ENCODE measurements at places on chromosomes 5 and 9. TPM values are rescaled to one million over a fixed set of nuclear protein-coding genes. Genes with fewer than 3 reads are reported as not detected.

- H3K4me1 ChIP-seq, result no peaks in the 10 kb centered on the region
- DNase-seq, result no peak
- peak overlapping the region; percentile 61 for H3K27ac ChIP-seq
- H3K36me3 ChIP-seq, result no peaks in the 10 kb centered on the region
Measured at GRCh38 chr5:35618304-35618636, 607 bp downstream of the SPEF2 start.

DNA sequence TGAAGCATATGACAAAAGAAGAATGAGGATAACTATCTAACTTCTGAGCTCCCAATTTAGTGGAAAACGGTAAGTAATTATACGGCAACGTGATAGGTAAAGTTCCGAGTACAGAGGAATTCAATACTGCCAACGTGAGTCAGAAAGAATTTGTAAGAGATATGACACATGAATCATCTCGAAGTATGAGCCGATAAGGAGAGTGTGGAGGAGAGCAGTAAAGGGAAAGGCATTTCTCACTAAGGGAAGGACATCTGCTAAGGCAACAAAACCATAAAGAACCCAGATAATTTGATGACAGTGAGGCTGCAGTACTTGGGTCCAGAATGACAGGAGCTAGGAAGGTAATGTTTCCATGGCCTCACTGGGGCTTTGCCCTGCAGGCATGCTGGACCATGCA is 11.0 kb downstream of the MPDZ start:
- no peaks in the 10 kb centered on the region for H3K4me1 ChIP-seq
- H3K27ac ChIP-seq, result peak overlapping the region; percentile 51
- no peak overlapping the region for H3K4me3 ChIP-seq
- H3K27me3 ChIP-seq, result no peaks in the 10 kb centered on the region
- no peaks in the 10 kb centered on the region for H3K36me3 ChIP-seq

DNA sequence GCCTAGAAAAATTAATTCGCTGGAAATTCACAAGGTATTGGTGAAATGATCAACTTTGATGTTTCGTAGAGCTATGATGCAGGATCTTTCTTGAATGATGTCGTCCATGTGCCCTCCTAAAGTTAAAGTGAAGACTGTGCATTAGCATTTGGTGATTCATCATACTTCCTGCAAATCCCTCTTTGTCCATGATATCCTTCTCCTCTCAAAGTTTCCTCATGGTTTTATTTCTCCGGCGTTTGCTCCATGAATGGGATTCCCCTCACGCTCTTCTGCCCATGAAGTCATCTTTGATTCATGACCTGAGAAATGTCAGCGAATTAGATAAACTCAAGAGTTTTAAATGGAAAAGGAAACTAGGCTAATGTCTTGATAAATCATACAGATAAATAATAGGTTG is 372.7 kb downstream of the PSAT1 start:
- no peaks in the 10 kb centered on the region for H3K4me1 ChIP-seq
- H3K4me3 ChIP-seq, result no peak overlapping the region
- H3K27ac ChIP-seq, result no peak overlapping the region
- no peaks in the 10 kb centered on the region for H3K27me3 ChIP-seq
- no peaks in the 10 kb centered on the region for H3K36me3 ChIP-seq

GRCh38 chr9:76701441-76702039 is 62.7 kb upstream of the PCA3 start:
- no peak overlapping the region for H3K4me3 ChIP-seq
- H3K36me3 ChIP-seq, result no peaks in the 10 kb centered on the region
- no peaks in the 10 kb centered on the region for H3K4me1 ChIP-seq
- H3K27me3 ChIP-seq, result no peaks in the 10 kb centered on the region
- no peak for DNase-seq

GRCh38 chr5:111668477-111669414 is 88.2 kb downstream of the NREP start:
- no peak overlapping the region for H3K4me3 ChIP-seq
- H3K27ac ChIP-seq, result no peak overlapping the region

DNA sequence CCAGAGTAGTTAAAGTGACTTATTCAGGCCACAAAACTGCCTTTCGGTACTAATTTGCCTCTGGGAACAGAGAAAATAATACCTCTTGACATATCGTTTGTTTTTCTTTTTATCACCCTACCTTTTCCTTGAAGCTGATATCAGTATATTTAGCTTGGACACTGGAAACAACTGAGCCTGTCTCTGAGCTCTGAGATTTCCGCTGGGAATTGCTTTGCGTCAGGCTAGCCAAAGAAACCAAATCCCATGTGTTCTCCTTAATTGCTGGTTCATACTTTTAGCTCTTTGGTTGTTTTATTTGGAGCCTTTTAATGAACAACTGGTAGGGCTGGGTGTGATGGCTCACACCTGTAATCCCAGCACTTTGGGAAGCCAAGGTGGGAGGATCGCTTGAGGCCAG is 30.3 kb upstream of the SNAPC3 start:
- no peaks in the 10 kb centered on the region for H3K4me1 ChIP-seq
- no peaks in the 10 kb centered on the region for H3K36me3 ChIP-seq
- no peak overlapping the region for H3K4me3 ChIP-seq
- no peak overlapping the region for H3K27ac ChIP-seq
- DNase-seq, result no peak

DNA sequence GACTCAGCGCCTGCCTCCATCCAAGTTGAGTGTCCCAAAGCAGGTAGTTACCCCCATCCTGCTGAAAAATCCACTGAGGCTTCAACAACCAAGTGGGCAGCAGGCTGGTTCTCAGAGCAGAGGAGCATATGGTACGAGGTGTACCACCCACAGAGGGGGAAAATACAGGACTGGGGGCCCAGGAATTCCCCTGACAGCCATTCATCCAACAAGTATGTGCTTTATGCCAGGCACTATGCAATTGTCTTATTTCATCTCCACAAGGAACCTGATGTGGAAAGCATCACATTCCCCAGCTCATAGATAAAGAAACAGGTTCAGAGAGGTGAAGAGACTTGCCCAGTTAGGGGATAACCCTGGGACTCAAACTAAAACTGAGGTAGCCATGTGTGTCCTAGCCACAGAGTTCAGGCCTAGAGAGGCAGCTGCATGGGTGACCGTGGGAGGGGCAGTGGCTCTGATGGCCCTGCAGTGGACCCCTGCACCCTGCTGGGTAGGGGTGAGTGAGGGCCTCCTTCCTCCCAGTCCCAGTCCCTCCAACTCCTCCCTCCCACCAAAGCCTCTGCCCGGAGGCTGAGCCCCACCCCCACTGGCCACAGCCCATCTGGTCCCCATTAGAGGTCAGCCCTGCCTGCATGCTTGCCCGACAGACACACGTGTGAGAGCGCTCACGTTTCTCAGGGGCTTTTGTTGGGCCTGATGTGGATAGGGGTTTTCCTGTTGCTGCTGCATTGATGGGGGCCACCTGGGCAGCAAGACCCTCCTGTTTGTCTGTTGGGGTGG is 11.5 kb downstream of the PDLIM4 start:
- H3K4me1 ChIP-seq, result peaks cover 46% of the 10 kb centered on the region
- no peaks in the 10 kb centered on the region for H3K36me3 ChIP-seq
- DNase-seq, result no peak
- no peak overlapping the region for H3K4me3 ChIP-seq
- H3K27ac ChIP-seq, result peak overlapping the region; percentile 99
- no peaks in the 10 kb centered on the region for H3K27me3 ChIP-seq

GRCh38 chr5:149002053-149002452 is 60.8 kb downstream of the SH3TC2 start:
- no peaks in the 10 kb centered on the region for H3K4me1 ChIP-seq
- no peaks in the 10 kb centered on the region for H3K27me3 ChIP-seq
- no peak for DNase-seq
- H3K36me3 ChIP-seq, result no peaks in the 10 kb centered on the region
- no peak overlapping the region for H3K4me3 ChIP-seq

DNA sequence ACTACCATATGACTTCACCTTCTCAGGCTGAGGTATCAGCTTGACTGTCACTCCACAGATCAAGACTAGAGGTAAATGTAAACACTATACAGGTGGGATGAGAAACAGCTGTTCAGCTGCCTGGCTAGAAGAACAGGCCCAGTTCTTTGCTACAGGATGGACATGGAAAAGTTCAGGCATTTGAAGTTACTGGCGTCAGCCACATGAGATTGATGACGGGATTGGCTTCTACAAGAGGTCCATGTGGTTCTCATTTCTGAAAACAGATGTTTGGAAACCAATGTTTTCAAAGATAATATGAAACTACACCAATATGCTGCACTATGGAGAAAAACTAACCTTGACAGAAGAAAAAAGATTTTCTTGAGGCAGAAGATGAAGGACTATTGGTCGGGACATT is 324.1 kb downstream of the CDH10 start:
- DNase-seq, result no peak
- H3K4me1 ChIP-seq, result no peaks in the 10 kb centered on the region
- no peak overlapping the region for H3K27ac ChIP-seq
- H3K27me3 ChIP-seq, result no peaks in the 10 kb centered on the region
- H3K36me3 ChIP-seq, result no peaks in the 10 kb centered on the region
- no peak overlapping the region for H3K4me3 ChIP-seq

CAPSL gene
- 1.5 TPM for total RNA-seq

SPINK4 gene
- total RNA-seq, result not detected

ARL14EPL gene
- total RNA-seq, result not detected

CNTFR gene
- total RNA-seq, result 0.59 TPM

MAMDC4 gene
- total RNA-seq, result 0.26 TPM

TEK gene
- 38.2 TPM for total RNA-seq
